Esophagus squamous epithelium (tissue), 5 donors: ENCODE measurements at places on chromosomes 7 and 10.

DNA sequence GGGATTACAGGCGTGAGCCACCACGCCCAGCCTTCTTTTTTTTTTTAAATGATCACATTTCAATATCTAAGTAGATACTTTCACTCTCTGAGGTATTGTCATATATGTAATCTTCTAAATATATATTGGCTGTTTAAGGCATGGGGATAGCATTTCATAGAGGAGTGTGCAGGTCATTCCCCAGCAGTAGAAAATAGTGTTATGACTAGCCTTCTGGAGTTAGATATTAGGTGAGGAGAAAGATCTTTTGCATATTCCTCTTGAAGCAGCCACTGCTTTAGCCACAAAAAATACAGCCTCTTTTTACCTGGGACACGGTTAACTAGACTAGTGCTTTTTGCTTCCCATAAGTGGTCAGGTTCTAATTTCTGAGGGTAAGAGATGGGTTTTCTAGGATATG is 28.9 kb downstream of the ADD3 start:
- DNase-seq = no peak

DNA sequence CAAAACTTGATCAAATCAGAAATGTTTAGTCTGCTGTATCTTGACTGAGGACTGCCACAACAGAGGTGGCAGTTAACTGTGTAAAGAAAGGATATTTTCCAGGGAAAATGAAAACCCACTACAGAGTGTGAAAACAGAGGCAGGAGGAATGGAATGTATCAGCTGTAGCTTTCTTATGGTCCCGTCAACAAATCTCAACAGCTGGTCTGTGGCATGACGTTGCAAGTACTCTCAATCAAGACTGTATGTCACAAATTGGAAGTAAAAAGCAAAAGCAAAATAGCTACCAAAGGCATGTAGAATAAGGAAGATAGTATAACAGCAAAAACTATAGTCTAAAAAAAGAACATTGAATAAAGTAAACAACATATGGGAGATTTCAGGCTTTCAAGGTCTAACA is 123.5 kb downstream of the KMT2C start:
- no peak for DNase-seq

GRCh38 chr10:10919976-10920375 is 97.7 kb upstream of the CELF2 start:
- no peak for DNase-seq

GRCh38 chr7:44964384-44964830 is 14.4 kb downstream of the MYO1G start:
- DNase-seq = no peak

GRCh38 chr7:77284005-77284404 is 84.4 kb upstream of the FGL2 start:
- DNase-seq = no peak

GRCh38 chr7:151941009-151941408 is 15.2 kb upstream of the GALNTL5 start:
- no peak for DNase-seq

DNA sequence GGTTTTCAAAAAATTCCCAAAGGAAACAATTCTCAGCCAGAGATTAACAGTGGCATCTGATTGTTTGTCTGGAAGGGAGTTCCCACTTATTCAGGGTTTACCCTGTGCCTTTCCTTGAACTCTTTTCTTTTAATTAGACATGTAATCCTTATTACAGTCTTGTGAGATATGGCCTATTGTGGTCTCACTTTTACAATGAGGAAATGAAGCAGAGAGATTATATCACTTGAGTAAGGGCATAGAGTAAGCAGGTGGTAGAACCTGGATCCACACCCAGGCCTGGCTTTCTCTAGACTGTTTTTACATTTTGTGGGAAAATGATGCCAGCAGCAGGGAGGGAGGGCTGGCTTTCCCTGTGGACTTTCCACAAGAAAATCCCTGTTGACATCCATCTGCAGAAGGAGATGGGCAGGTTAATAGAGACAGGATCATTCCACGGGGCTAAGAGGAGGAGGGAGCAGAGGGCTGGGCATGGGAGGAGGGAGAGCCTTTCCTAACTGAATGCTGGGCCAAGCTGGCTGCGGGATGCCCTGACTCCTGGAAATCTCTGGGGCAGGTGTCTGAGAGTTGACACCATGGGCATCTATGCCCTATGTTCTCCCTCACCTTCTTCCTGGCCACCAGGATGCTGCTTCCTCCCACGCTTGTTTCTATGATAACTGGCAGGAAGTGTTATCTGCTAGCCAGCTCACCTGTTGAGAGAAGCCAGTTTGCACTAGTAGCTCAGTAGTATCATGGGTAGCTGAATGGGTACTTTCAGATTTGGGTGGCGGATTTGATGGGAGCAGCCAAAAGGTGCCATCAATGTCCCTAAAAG is 28.7 kb upstream of the ARHGAP22 start:
- no peak for DNase-seq

DNA sequence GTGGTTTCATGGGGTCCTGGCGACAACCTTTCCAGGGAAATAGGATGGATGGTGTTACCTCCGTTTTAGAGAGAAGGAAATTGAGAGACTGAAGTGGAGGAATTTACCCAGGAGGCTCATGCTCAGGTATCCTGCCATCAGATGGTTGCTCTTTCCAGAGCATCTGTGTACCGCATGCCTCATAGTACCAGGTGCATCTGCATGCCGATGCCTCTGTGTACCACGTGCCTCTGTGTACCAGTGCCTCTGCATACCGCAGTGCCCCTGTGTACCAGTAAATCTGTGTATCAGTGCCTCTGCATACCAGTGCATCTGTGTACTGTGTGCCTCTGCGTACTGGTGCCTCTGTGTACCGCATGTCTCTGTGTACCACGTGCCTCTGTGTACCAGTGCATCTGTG is 3.2 kb downstream of the VWA2 start:
- DNase-seq = no peak

DNA sequence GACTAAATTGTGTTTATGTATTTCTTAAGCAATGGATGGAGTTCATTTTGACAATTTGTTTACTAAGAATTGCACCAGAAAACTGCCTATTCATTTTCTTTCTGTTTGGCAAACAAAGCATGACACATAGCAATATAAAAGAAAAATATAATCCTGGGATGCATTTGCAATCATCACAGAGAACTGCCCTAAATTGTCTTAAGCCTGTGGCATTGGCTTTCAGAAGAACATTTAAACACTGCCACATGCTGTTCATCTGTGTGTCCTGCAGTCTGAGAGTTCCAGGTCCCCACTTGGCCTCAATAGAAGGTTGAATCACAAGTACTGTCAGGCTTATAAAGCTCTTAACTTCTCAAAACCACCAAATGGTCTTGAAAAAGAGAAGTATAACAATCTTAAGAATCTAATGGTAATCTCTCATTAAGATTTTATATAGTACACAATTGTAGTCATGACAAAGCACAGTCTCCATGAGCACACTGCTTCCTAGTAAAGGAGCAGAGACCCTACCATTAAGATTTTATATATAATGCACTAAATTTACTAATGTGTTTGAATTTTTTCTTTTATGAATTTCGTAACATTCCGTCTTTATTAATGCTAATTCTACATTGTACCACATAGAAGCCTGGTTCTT is 29.9 kb downstream of the RNLS start:
- no peak for DNase-seq

DNA sequence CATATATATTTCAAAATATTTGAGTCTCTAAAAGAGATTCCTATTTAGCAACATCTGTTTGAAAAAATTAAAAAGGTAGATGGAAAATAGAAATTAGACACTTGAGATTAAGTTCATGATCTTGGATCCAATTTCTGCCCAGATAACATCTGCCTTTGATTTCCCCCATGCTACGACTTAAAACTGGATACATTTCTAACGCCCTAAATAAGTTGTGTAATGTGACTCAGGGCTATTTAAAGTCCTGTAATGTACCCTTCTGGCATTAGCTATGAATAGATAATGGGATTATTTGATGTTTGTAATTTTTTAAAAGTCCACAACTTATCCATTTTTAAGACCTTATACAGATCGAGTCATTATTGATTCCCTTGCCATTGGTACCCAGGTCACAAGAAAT is 23.4 kb downstream of the CFAP43 start:
- DNase-seq = no peak

DNA sequence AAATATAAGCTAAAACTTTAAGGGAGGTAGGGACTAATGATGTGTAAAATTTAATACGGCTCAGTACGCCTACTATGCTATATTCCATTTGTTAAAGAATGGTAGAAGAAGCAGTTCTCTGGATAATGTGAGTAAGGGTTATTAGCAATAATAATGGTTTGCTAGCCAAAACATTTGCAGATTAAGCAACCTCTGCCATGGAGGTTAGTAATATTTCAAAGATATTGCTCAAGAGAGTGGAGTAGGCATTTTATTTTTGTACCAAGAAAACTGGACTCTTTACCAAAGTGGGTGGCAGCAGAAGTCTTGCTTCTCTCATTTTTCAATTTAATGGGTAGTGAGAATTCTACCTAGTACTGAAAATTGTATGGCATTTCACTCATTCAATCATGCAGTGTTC is 158.9 kb upstream of the TMEM106B start:
- DNase-seq = no peak

DNA sequence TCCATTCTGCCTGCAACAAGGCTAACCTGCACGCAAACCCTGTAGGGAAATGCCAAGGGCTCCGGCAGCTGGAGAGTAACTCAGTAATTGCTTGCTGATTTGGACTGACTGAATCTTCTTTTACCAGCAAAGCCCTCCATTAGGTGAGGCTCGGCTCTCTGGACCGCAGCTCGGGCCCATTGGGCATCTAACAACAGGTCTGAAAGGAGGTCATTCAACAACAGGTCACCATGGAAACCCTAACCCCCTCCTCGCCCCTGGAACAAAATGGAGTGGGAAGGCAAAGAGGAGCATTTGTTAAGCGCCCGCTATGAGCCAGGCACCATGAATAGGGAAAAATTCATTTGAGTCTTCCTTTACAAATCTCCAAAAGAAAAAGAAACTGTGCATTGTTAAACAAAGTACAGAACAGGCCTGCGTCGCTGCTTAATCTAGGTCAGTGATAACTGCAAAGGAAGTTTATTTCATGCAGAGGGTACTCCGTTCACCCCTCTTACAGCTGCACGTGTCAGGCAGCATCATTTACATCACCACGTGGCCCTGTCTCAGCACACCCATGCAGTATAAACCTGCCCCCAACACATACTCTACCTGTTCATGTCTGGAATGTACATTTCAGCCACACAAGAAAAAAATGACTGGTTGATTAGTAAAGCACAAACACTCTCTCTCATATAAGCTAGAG is 248.8 kb upstream of the NEBL start:
- DNase-seq = no peak

- peak; percentile 51 for DNase-seq
Measured at GRCh38 chr10:102450374-102451104, 804 bp downstream of the C10orf95 start.

DNA sequence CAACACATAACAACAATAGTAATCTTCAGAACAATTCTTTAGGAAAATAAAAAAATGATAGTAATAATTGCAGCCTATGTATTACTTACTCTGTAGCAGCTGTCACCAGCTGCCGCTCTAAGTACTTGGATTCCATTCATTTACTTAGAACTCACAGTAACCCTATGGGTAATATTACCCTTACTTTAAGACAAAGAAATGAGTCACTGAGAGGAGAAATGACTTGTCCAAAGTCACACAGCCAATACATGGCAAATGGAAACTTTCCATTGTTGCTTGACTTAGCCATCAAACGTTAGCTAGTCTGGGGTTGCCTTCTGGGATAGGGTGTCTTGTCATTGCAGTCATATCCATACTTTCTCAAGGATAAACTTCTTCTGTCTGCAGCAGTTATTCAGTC is 3.6 kb downstream of the CCNY start:
- no peak for DNase-seq

GRCh38 chr7:11315666-11316258 is 342.1 kb downstream of the PHF14 start:
- no peak for DNase-seq

DNA sequence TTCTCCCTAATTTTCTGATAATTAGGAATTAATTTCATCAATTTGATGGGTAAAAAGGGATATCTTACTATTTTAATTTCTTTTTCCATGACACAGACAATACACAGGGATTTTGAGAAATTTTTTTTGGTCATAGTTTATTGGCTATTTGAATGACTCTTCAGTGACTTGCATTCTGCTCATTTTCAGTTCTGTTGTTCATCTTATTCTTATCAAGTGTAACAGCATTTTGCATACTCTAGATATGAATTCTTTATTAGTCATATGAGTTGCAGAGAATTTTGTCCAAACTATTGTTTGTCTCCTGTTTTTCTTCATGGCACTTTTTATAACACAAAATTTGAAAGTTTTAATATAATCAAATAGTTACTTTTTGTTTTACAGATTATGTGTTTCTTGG is 41.7 kb downstream of the MKLN1 start:
- no peak for DNase-seq

DNA sequence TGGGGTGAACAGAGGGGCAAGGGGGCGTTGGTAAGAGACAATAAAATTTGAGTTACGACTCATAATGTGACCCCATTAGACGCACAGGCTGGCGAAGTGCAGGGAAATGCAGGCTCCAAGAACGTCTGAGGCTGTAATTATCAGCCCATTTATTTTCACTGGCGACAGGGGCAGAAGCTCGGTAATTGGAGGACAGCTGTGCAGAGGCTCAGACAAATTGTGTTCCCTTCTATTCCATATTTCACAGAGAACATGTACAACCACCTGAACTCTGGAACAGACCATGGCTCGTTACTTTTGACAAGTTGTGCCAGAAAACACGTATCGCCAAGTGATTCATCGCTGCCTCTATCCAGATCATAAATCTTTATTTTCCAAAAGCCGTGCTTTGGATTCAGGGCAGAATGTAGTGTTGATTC is 137.3 kb upstream of the FRMD4A start:
- DNase-seq = no peak

DNA sequence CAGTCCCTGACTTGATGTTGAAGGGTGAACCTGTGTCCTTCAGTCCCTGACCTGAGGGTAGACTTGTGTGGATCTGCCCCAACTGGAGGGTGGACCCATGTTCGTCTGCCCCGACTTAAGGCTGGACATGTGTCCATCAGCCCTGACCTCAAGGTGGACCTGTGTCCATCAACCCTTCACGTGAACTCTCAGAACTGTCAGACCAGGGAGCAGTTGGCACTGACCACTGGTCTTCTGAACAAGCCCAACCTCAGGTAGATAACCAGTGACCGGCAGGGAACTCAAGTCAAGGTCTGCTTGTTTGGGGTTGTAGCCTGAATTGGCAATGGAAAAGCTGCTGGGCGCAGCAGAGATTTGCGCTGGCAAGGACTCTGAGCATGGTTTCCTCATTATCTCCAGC is 96.5 kb downstream of the ADCY1 start:
- no peak for DNase-seq

- DNase-seq = no peak
Measured at GRCh38 chr10:84329986-84330651, 1.7 kb downstream of the CCSER2 start.

DNA sequence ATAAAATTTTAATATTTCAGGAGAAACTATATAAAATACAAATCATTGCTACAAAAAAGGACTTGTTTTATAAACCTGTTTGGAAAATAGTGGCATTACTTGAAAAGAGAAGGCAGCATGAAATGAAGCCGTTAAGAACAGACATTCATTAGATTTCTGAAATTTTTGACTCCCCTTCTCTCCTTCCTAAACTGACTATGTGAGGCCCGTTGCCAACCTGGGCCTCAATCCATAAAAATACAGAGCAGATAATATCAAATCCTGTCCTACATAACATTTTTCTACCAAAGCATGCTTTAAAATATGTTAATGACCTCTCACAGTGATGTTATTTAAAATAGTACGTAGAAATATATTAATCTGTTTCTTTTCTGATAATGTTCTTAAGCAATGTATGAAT is 34.5 kb upstream of the ING3 start:
- DNase-seq = no peak

GRCh38 chr10:53239873-53240272 is 467.3 kb upstream of the MBL2 start:
- no peak for DNase-seq
